ENCODE measurements at places on chromosomes 5 and 9.

DNA sequence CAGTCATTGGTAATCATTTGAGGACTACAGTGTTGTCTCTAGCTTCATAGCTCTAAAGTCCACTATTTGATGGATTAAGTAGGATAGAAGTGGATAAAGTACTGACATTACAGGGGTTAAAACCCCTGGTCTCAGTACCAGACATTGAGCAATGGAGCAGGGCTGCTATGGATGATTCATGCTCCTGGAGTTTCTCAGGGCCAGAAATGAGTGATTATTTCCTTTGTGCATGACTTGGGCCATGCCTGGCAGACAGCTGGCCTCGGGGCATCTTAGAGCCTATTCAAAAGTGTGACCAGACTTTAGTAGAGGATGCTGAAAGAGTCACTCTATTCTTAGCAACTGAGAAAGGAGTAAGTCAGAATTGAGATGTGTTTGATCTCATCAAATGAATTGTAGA, 350.7 kb upstream of the TLE4 start:
- no peak for DNase-seq

- DNase-seq, result no peak
Observed at GRCh38 chr5:38645508-38645907, 89.1 kb upstream of the LIFR start.

- peak; percentile 86 for DNase-seq
Observed at GRCh38 chr5:81825237-81825636, 74.3 kb upstream of the SSBP2 start.

DNA sequence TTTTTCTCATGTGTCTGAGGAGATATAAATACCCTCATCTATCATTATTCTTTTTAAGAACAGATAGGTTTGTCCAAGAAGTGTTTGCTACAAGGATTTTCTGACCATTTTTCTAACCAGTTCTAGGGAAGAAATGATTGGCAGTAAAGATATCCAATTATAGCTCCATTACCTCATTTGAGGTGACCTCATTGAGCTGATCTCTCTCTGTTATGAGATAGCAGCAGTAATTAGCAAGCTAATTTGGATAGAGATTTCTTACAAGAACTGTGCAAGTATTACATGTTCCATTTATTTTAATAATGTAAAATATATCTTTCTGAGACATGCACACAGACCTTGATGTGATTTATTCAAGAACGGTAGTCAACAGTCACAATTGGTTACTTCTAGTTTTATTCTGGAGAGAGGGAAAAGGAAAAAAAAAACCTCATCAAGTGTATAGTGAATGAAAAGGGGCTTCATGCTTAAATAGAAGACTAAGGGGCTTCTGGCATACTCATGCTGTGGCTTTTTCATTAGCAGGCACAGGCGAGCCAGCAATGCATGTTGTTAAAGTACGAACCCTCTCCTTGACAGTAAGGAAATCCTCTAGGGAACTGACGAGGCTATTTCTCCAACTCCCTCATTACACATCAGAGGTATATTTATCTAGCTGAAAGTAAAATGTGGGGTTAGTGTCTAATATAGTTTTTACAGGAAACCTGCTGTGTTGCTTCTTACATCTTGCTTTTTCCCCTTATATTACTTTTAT, 127.3 kb downstream of the NUDT12 start:
- no peak for DNase-seq

DNA sequence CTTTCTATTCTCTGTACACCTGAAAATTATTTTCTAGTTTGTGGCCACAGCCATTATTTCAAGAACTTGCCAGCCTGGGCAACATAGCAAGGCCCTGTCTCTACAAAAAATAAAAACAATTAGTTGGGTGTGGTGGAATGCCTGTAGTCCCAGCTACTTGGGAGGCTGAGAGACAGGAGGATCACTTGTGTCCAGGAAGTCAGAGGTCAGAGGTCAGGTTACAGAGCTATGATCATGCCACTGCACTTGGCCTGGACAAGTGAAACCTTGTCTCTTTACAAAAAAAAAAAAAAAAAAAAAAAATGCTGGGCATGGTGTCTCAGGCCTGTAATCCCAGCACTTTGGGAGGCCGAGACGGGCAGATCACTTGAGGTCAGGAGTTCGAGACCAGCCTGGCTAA, 58.3 kb downstream of the HMGCR start:
- no peak for DNase-seq

DNA sequence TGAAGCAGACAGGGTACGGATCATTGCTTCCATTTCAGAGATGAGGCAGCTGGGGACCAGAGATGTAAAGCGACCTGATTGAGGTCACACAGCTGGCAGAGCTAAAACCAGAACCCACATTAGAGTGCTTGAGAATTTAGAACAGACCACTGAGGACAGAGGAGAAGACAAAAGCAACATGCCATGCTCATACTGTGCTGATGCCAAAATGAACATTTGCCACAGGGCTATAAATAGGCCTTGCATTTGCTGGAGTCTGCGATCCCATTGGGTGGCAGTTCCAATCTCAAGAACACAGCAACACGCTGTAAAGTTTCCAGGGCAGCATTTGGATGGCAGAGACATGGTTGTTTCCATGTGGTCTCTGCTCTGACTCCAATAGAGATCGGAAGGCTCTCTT, 222.4 kb upstream of the TBC1D2 start:
- DNase-seq, result no peak

DNA sequence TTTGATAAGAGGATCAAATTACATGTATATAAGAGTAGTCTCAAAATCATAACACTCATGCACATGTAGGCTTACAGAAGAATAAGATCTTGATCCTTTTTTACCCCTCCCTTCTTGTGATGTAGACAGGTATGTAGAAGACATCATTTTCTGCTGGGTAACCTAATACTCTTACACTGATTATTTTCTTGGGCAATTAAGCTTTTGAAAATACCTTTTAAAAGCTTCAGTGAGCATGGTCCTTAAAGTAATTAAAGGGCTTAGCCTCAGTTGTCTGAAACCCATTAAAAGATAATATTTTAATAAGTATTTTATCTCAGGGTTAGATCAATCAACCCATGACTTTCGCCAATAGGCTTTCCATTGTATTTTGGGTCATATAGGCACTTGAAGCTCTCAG, 50.6 kb downstream of the ALDH1A1 start:
- no peak for DNase-seq

GRCh38 chr9:94623253-94623652, 16.1 kb downstream of the FBP1 start:
- DNase-seq, result no peak

GRCh38 chr9:529731-530130, 311.8 kb upstream of the DMRT1 start:
- no peak for DNase-seq

Measured in NCI-H510A treated with DMSO at 0.1 percent for 48 hours (cell line).